Activated CD8-positive, alpha-beta memory T cell treated with anti-CD3 and anti-CD28 coated beads for 1 hour (primary cell): ENCODE measurements at places on chromosomes 2 and 18.

- DNase-seq, result no peak
Measured at GRCh38 chr2:150466741-150467620, 20.5 kb downstream of the RND3 start.

DNA sequence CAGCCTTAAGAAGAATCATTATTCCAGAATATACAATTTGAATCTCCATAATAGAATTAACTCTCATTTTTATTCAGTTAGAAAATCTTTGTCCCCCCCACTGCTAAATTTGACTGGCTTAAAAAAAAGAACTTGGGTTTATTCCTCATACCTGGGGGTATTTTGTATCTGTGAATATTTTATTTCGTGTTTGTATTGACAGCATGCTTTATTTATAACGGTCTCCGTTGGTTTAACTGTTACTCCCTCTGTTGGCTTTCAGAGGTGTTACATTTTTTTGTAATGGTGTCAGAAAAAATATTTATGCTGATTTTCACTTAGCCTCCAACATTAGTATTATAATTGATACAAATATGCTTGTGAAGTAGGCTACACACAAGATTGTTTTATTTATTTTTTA is 109.1 kb downstream of the HAUS1 start:
- no peak for DNase-seq

- no peak for DNase-seq
Measured at GRCh38 chr2:119429225-119429981, 2.3 kb upstream of the TMEM37 start.

GRCh38 chr18:9535430-9535991 is 60.2 kb downstream of the RALBP1 start:
- DNase-seq, result no peak

- DNase-seq, result no peak
Measured at GRCh38 chr18:72086421-72086820, 457.7 kb downstream of the CBLN2 start.

GRCh38 chr18:66990909-66991308 is 387.0 kb upstream of the CDH19 start:
- no peak for DNase-seq

- DNase-seq, result no peak
Measured at GRCh38 chr2:232903989-232904388, 33.9 kb downstream of the SNORC start.

DNA sequence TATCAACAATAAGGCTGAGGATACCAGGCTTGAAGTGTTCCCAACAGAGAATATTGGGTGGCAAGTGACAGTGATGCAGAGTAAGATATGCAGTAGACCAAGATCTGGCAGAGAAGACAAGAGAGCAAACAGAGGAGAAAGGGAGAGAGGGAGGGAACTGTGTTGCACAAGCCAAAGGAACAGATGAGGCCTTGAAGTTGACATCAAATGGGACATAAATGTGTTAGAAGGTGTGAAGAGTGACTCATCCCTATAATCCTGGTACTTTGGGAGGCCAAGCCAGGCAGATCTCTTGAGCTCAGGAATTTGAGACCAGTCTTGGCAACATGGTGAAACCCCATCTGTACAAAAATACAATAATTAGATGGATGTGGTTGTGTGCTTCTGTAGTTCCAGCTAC is 342.9 kb downstream of the PARD3B start:
- no peak for DNase-seq

- DNase-seq, result no peak
Measured at GRCh38 chr18:9867071-9867594, 18.6 kb upstream of the TXNDC2 start.

DNA sequence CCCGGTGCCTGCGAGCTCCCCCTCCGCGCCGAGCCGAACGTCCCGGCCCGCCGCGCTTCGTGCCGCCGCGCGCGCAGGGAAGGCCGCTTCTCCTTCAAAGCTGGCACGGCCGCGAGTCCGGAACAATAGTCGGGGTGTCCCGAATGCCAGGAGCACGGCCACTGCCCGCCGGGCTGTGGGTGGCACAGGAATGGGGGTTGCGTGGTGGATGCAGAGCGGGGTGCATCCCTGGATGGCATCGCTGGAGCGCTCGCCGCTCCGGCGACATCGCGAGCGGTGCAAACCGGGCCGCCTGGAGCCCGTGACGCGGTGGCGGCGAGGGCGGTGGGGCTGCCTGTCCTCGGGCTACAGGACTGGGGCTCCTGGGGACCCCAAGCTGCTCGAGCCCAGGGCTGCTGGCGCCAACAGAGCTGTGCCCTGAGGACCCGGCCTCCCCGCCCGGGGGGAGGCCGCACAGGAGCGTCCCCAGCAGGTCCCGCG is 1.1 kb upstream of the SATB2 start:
- DNase-seq, result no peak
